ENCODE measurements at places on chromosomes 6 and 20.

GRCh38 chr20:62143957-62144825 is 622 bp downstream of the SS18L1 start:
- DNase-seq: peak; percentile 86

DNA sequence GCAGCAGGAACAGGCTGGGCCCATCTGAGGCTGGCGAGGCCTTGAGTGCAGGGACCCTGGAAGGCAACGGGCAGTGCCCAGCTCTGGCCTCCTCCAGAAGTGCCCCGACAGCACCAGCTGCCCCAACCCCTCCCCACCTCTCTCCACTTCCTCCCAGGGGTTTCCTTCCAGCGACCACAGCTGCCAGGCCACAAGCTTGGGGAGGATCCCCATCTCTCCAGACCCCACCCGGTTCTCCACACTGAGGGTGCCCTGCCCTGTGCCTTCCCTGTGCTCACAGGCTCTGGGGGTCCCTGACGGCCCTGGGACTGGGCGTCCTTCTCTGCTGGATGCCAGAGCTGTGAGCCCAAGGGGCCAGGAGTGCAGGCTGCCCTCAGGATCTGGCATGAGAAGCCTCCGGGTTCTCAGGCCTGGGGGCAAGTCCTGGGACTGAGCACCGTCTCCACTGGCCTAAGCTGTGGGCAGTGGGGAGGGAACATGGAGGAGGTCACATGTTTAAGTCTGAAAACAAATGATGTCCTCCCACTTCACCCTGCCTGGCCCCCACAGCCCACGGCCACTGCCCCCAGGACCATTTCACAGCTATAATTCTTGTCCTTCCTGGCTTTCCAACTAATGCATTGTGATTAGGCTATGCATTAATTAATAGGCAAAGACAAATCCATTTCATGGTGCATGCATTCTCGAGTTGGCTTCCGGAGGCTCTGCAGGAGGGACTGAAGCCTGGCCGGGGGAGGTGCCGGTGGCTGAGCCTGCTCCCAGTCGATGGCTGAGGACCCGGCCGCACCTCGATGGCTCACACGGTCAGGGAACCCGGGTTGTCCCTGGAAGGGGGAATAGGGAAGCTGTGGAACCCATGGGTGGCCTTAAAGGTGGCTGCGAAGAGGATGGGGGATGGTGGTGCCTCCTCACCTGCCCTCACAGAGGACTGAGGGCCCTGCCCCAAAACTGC is 24.4 kb downstream of the BHLHE23 start:
- DNase-seq: no peak

GRCh38 chr6:75201901-75202672 is 3.8 kb downstream of the COL12A1 start:
- no peak for DNase-seq

GRCh38 chr20:54619181-54619580 is 143.8 kb downstream of the DOK5 start:
- no peak for DNase-seq

DNA sequence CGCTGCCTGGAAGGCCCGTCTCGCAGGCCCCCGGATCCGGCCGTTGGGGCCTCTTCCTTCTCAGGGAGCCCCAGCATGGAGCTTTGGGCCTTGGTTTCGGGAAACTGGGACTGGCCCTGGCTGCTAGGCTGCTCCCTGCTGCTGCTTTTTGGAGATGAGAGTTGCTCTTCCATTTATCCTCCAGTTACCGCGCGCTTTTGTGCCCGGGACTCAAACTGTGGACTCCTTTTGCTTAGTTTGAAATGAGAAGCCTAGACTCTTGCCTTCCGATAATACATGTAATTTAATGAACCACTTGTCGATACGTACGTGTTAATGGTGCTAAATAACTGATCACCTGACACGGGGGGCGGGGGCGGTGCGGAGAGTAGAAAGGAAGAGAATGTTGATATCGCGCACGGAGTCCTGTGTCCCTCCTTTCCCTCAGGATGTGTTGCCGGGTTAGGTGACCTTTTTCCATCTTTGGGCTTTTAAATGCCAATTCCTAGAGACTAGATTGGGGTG is 968 bp downstream of the PHF3 start:
- peak; percentile 87 for DNase-seq

- no peak for DNase-seq
These were observed 4.1 kb upstream of the EFHC1 start for GRCh38 chr6:52415917-52416628.

- no peak for DNase-seq
These were observed 35.2 kb downstream of the NDUFAF5 start for GRCh38 chr20:13819885-13820645.

DNA sequence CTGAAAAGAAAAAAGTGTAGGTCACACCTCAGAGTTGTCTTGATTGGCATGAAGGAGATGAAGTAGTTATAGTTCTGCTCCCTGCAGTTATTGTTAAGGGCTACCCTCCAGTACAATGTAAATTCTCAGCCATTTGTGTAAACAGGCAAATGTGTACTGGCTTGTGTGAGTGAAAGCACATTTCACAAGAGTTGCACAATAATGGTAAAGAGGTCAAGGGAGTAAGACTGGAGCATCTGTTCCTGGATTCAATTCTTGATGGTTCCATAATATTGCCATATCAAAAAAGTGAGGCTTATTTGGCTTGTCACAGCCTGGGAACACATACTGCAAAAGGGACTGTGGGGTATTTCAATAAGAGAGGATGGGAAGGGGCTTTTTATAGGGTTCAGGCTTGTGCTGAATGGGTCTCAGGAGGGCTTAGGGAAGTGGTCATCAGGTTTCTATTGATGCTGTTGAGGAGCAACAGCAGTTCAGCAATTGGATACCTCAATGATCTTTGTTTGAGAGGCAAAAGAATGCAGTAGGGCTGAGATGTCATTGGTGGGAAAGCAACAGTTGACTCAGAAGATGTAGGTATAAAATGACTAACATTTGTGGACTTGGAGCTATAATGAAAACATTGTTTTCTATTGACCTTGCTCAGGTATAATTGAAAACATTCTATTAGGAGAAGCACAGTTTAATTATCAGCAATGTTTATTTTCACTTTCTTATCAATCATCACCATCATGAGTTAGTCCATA is 402.6 kb downstream of the BCKDHB start:
- no peak for DNase-seq

DNA sequence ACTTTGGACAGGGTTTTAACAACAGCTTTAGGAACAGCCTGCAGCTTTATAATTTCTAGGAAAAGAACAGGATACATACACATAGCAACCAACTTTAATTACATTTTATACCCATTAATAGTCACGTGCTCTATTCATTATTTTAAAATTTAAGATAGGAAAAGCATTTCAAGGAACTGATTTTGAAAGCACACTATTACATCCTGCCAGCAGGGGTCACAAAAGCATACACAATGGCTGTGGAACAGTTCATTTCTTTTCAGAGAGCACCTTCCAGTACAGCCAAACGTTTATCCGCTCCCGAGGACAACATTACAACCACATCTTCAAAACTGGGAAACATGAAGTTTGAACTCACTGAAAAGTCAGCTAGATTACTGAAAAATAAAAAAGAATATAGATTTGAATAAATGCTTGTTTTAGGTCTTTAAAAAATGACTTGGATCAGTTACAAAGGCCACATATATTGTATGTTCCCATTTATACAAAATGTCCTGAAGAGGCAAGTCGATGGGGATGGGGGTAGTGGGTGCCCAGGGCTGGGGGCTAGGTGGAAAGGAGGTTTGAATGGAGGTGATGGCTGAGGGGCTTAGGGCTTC is 104.6 kb upstream of the EXOC2 start:
- DNase-seq: no peak

GRCh38 chr6:134532694-134533624 is 215.0 kb upstream of the SGK1 start:
- DNase-seq: no peak

GRCh38 chr6:129120856-129121638 is 238.1 kb downstream of the LAMA2 start:
- no peak for DNase-seq

- no peak for DNase-seq
These were observed 114.8 kb downstream of the MOXD1 start for GRCh38 chr6:132286298-132287019.

GRCh38 chr6:85641522-85641896 is 1.2 kb downstream of the SYNCRIP start:
- no peak for DNase-seq

GRCh38 chr20:62487561-62488354 is 12.0 kb upstream of the GATA5 start:
- no peak for DNase-seq

DNA sequence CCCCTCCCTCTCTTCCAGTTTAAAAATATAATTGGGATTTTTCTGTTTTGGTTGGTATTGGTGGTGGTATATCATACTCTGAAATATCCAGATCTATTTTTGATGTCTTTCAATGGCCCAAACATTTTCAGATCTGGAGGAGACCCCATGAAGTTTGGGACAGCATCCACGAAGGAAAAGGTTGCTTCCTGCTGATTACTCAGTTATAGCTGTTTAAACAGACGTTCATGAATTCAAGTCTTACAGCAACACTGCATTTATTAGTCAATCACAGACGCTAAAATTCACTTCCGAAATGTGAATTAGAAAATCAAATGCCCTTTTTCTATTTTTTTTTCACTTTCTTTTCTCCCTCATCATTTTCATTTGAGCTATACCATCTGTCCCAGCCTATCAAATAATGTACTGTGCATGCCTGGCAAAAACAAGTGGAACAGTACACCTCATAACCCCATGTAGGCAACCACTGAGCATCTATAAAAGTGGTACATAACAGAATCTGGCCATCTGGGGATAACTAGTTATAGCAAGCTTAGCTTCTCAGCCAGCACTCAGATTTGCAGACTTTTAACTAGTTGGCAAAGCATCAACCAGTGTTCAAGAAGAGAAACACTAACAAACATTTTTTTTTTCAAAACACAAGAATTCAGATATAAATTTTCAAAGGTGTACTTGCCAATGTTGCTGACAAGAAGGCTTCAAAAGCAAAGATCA is 124.5 kb downstream of the HIVEP2 start:
- DNase-seq: no peak

DNA sequence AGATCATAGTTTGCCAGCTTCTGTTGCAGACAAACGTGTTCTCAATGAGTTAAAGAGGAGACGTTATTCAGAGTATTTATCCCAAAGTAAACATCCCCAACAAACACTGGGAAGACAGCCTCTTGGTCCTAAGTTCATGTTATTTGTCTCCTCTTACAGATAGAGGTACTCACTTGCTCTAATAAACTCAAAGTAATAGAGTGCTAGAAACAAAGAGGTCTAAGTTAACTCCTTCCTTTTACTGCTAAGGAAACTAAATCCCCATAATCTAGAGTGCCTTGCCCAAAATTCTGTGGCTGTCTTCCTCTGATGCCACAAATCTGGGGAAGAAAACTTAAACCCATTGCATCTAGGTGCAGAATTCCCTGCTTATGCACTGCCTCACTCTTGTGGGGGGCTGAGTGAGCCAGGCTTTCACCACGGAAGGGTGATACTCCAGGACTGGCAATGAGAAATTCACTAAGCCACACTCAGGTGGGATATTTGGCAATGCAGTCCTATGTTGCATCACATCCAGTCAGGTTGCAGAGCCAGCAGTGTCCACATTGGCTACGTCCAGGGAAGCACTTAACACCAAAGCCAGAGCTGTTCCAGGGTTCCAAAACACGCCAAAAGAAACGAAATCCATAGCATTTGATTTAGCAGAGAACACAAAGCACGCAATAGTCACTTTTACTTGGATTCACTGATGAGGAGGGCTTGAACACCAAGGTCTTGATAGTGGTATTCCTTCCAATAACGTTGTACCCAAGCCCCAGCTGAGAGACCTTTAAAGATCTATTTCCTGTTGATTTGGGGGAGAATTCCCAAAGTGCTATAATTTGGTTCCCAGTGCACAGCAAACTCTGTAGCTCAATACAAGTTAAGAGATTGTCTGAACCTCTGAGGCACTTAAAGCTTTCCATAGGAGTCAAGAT is 81.0 kb upstream of the FOXQ1 start:
- DNase-seq: no peak

DNA sequence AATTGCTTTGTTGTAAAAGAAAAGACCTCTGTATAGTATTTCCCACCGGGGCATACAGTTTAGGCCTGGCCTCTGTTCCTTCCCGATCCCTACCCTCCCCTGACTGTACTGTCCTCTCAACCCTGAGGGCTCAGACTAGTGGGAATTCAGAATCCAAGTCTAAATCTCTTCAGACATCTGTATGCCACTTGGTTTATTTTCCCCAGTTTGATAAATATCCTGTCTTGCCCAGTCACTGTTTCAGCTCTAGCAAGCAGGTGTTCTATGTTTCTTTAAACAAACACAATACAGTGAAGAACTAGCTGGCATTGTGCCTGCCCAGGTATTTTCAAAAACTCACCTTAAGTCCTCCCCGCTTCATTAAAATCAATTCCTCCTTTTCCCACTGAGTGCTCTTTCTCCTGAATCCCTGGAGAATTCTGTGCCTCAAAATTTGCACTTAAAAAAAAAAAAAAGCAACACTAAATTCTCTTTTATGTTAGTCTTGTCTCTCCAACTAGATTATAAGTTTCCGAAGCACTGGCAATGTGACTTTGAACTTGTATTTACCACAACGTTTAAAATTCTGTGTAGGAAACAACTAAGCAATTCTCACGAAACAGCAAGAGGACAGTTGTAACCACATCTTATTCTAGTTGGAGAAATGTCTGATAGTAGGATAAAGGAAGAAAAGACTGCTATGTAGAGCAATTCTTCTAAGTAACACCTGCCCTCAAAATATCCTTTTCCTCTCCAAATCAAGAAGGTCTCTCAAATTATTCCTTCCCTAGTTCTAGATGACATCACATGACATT is 112.0 kb upstream of the CARMIL1 start:
- DNase-seq: no peak

DNA sequence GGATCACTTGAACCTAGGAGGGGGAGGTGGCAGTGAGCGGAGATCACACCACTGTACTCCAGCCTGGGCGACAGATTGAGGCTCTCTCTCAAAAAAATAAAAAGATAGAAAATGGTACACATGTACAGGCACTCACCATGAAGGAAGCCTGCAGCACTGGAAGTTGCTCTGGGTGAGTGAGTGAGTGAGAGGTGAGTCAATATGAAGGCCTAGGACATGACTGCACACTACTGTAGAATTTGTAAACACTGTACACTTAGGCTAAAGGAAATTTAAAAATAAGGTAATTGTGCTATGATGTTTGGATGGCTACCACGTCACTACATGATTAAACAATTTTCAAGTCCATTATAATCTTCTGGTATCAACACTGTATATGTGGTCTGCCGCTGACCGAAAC is 216.2 kb downstream of the FOXC1 start:
- no peak for DNase-seq

DNA sequence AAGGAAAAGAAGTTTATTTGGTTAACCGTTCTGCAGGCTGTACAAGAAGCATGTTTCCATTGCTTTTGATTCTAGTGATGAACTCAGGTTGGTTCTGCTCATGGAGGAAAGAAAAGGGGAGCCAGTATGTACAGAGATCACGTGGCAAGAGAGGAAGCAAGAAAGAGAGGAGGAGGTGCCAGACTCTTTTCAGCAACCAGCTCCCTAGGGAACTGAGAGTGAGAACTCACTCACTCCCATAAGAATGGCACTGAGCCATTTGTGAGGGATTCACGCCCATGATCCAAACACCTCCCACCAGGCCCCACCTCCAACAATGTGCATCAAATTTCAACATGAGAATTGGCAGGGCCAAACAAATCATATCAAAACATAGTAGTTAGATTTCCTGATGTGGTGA is 649.1 kb downstream of the EPM2A start:
- DNase-seq: no peak

Measured in activated effector memory CD4-positive, alpha-beta T cell treated with anti-CD3 and anti-CD28 coated beads, Interleukin-2, amount 50 U/mL, for 16 hours (primary cell).